ENCODE measurements at places on chromosomes 13 and 19.

GRCh38 chr19:38492181-38492813, 58.8 kb downstream of the RYR1 start:
- DNase-seq: no peak

GRCh38 chr19:15156391-15156790, 44.4 kb downstream of the NOTCH3 start:
- DNase-seq: no peak

DNA sequence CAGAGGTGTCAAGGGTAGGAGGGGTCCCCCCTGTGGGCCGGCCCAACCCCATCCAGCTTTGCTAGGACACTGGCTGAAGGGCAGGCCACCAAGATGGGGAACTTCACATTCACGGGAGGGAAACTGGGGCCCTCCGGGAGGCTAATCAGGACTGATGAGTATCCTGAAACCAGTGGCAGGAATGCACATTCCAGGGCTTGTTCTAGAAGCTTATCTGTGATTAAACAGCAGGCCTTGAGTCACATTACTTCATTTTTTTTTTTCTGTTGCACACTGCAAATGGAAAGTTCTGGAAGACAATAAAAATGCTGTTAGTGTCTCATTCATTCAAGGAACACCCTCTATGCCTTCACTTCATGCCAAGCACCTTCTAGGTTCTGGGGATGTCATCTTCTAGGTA, 15.5 kb upstream of the SIGLEC11 start:
- DNase-seq: no peak

DNA sequence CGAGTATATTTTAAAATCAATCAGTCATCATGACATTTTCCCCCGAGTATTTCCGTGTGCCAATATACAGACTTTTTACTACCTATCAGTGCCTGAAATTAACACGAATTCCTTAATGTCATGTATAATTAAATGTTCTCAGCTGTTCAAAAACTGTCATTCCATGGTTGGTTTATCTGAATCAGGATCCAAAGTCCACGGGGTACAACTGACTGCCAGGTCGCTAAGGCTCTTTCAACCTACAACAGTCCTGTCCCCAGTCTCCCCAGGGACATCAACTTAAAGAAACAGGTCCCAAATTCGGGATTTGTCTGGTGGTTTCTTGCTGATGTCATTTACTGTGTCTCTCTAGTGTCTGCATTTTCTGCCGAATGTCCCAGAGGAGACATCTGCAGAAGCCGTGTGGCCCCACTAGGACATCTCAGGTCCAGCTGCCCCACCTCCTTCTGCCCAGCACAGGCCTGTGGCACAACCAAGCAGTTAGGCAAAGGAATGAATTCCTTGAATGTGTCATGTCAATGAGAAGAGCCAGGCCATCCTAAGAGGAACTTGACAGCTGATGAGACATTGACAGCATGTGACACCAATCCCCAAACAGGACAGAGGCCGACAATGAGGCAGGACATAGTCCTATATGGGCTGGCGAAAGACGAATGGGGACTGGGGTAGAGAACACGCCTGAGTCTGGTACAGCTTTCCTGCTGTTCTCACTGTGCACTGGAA, 109.5 kb downstream of the STK24 start:
- DNase-seq: no peak

DNA sequence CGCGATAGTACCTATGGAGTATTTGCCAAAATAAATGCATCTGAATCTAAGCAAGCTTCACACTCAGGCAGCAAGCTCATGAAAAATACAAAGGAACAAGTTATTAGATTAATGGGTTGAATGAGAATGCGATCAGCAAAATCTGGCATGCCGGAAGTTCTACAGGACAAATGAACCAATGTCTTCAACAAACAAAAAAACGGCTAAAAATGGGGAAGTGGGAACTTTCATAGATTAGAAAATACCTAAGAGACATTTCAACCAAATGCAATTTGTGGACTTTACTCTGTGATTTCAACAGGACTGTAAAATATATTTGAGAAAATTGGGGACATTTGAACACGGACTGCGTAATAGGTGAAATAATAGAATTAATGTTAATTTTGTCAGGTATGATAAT, 22.4 kb upstream of the RNASEH2B start:
- DNase-seq: no peak

DNA sequence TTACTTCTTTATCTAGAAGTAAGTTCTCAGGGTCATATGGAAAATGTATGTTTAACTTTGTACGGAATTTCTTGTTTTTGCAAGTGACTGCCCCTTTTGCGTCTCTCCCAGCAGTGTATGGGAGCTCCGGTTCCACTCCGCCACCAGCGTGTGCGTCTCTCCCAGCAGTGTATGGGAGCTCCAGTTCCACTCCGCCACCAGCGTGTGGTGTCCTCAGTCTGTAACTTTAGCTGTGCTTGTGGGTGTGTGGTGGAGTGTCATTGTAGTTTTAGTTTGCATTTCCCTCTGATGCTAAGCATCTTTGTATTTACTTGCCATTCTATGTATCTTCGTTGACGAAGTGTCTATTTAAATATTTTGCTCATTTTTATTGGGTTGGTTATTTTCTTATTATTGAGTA, 2.4 kb downstream of the CUL4A start:
- DNase-seq: peak; percentile 30

DNA sequence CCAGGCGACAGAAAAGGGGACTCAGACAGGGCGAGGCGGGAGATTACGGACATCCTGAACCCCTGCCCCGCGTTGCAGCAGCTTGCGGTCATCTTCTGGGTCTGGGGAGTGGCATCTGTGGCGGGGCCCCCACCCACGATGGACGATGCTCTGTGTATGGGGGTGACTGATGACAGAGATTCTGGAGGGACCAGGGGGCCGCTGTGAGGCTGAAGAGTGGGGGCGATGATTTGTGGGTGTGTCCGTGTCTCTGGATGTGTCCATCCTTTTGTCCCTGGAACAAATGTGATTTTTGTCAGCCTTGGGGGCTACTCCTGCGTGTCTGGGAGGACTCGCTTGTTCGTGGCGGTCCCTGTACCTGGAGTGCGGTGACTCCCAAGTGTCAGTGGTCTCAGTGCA, 17.7 kb downstream of the ZNF77 start:
- no peak for DNase-seq

- DNase-seq: no peak
These were observed 13.6 kb downstream of the CCDC122 start for GRCh38 chr13:43865892-43866291.

DNA sequence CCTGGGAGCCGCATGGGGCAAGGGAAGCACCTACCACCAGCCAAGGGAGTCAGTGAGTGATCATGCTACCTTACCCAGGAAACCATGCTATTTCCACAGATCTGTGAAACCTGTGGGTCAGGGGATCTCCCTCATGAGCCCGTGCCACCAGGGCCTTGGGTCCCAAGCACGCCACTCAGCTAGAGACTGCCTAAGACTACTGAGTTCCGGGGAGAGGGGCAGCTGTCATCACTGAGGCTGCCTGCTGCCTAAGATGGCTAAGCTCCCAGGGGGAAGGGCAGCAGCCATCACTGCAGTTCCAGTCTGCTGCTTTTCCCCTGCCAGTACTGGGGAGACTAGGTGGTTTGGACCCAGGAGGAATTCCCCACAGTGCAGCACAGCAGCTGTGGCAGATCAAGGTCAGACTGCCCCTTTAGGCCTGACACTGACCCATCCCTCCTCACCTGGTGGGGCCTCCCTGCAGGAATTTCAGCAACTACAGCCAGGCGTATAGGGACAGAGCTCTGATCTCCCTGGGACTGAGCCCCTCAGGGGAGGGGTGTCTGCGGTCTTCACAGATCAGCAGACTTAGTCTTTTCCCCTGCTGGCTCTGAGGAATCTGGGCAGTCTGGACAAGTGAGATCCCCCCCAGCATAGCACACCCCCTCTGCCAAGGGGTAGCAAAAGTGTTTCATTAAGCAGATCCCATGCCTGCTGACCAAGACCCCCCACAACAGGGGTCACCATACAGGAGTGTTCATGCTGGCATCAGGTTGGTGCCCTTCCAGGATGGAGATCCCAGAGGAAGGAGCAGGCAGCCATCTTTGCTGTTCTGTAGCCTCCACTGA, 26.9 kb downstream of the VSTM2B start:
- no peak for DNase-seq

GRCh38 chr13:99895444-99896368, 75.9 kb downstream of the ZIC5 start:
- peak; percentile 24 for DNase-seq

- DNase-seq: no peak
These were observed 16.3 kb upstream of the TCF3 start for GRCh38 chr19:1668486-1669270.

All from activated naive CD4-positive, alpha-beta T cell treated with anti-CD3 and anti-CD28 coated beads, Interleukin-2, amount 50 U/mL, for 16 hours (primary cell).